ENCODE measurements at places on chromosomes 2 and 18. TPM values are rescaled to one million over a fixed set of nuclear protein-coding genes. Genes with fewer than 3 reads are reported as not detected.

CASP8 gene
- 7.6 TPM for total RNA-seq

- peaks cover 10% of the 10 kb centered on the region for H3K36me3 ChIP-seq
- H3K4me1 ChIP-seq: peaks cover 12% of the 10 kb centered on the region
- H3K4me3 ChIP-seq: no peak overlapping the region
- no peak for DNase-seq
- peaks cover 21% of the 10 kb centered on the region for H3K27me3 ChIP-seq
Measured at GRCh38 chr2:11977766-11978524, 231.5 kb downstream of the LPIN1 start.

NETO1 gene
- total RNA-seq: not detected

OTOS gene
- not detected for total RNA-seq

DNA sequence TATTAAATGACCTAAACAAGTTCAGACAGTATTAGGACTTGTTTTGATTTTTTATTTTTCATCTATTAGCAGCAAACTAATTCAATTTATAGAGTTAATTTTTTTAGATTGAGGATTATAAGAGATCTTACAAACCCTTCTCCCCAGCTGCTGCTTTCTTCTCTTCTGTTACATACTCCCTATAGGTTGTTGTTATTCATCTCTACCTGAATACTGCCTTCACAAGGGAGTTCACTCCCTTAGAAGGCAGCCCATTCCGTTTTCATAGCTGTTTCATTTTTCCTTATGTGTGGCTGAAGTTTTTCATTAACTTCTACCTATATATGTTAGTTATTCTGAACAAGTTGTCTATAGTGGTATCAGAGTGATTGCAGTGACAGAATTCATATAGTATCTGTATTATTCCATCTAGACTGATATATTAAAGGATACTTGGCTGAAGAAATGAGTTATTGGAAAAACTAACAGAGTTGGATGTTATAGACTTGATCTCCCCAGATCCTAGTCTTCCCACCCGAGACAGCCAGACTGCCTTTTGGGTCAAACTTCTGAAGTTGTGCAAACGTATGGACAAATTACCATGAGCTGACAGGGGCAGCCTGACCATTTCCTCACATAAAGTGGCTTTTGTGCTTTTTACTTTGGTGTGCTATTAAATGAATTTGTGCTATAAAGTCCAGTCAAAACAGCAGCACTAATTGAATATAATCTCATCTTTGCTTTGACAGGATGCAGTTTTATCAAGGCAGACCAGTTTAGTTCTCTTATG, 8.7 kb downstream of the GLS start:
- H3K4me3 ChIP-seq: peak overlapping the region; percentile 14
- H3K4me1 ChIP-seq: peaks cover 81% of the 10 kb centered on the region
- H3K27me3 ChIP-seq: no peaks in the 10 kb centered on the region
- DNase-seq: no peak

- H3K4me3 ChIP-seq: no peak overlapping the region
- no peaks in the 10 kb centered on the region for H3K27me3 ChIP-seq
- peaks cover 2% of the 10 kb centered on the region for H3K36me3 ChIP-seq
- DNase-seq: no peak
Measured at GRCh38 chr2:229925201-229925600, 2.9 kb downstream of the FBXO36 start.

PSMA8 gene
- total RNA-seq: not detected

NR4A2 gene
- 1.2 TPM for total RNA-seq

Measured in chondrocyte (in vitro differentiated cells).